ENCODE measurements at places on chromosomes 1 and 21.

DNA sequence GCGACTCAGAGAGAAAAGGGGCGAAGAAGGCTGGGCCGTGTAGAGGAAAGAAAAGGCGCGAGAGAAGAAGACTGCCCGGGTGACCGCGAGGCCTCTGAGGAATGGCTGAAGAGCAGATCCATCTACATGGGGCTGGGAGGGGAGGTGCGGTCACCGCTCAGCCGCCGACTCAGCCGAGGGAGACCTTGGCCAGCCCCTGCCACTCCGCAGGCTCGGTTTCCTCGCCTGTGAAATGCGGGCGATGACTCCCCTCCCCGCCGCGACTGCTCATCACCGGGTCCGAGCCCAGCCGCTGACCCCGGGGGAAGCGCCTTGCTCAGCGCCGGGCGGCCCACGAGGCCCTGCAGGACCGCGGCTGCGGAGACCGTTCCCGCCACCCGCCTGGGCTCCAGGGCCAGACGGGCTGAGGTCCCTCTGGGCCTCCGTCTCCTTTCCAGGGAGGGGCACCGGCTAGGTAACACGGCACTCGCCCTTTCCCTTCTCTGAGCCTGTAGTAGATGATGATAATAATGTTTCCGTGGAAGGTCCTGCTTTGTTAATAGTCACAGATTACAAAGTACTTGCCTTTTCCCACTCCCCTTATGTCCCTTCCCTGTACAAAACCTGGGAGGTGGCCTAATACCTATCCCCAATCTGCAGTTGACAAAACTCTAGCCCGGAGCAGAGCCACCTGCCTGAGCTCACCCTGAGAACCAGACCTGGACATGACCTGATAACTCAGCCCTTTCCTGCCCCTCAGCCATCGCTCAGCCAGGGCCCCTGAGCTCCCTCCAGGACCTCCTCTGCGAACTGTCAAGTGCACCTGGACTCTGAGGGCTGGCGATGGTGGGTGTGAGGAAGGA is 1.6 kb upstream of the BSND start:
- H3K4me1 ChIP-seq = peaks cover 13% of the 10 kb centered on the region
- H3K27me3 ChIP-seq = peaks cover 28% of the 10 kb centered on the region
- DNase-seq = peak; percentile 4
- peak overlapping the region; percentile 23 for H3K4me3 ChIP-seq
- no peaks in the 10 kb centered on the region for H3K36me3 ChIP-seq

DNA sequence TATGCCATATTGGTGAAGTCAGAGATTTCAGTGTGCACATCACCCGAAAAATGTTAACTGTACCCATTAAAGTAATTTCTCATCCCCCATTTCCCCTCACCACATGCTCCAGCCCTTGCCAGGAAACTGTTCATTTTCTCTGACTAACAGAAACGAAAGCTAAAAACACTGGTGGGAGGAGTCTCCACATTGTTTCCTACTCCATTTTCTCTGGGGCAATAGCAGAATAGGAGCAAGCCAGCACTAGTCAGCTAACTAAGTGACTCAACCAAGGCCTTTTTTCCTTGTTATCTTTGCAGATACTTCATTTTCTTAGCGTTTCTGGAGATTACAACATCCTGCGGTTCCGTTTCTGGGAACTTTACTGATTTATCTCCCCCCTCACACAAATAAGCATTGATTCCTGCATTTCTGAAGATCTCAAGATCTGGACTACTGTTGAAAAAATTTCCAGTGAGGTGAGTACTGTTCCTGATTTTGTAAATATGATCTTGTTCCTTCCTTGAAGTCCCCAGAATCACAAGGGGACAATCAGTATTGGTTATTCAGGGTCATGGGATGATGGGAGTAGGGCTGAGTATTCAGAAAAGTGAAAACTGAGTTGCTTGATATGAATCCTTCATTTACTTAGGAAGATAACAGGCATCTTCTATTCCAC is at the start of gene IFI16:
Gene IFI16, plus strand, starts transcription at position 204 of the 658 bp plus-strand sequence. CDS start 4,774 bp downstream, outside the sequence.
- no peaks in the 10 kb centered on the region for H3K27me3 ChIP-seq
- H3K4me1 ChIP-seq = peaks cover 62% of the 10 kb centered on the region
- peak within 1 kb of the TSS; percentile 94 for H3K4me3 ChIP-seq
- peaks cover 33% of the 10 kb centered on the region for H3K36me3 ChIP-seq
- H3K27ac ChIP-seq = peak within 1 kb of the TSS; percentile 97

DNA sequence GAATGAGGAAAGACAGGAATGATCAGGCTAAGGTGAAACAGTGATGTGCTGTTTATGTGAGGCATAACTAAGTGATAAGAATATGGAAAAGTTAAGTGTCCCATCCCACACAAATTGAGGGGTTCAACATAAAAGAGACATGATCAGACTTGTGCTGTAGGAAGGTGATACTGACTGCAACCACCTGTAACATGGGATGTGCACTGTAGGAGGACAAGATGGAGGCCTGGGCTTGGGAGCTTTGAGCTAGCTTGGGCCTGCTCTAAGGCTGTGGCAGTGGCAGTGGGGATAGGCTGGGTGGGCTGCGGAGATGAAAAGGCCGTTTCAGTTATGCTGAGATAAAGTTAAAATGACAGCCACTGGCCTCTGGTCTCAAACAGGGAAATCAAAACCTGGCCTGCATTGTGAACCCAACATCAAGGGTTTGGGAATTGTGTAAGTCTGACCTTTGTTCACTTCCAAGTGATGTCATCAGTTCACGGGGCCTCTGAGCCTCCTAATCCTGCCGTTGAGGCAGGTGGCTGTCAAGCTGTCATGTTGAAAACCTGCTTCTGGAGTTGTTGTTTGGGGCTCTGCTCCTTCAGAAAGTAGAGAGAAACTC is 61.2 kb upstream of the TENT5C start:
- H3K36me3 ChIP-seq = no peaks in the 10 kb centered on the region
- H3K4me3 ChIP-seq = no peak overlapping the region
- H3K4me1 ChIP-seq = no peaks in the 10 kb centered on the region
- DNase-seq = no peak

DNA sequence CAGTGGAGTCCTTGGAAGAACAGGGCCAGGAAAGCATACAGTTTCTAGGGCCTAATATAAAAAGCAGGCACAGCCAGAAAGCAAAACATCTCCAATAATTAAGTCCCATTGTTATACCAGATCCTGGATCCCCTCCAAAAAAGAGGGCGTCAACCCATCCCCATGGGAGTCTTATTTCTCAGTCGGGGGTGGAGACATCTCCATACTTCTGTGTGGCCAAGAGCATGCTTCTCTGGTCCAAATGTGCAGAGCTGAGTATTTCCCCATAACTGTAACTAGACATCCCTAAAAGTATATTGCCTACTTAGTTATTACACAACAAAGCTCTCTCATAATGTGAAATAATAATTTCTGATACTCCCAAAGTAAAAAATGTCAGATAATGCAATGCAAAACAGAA is 104.2 kb upstream of the SOX13 start:
- no peak for DNase-seq
- peaks cover 7% of the 10 kb centered on the region for H3K36me3 ChIP-seq
- no peak overlapping the region for H3K27ac ChIP-seq
- peaks cover 1% of the 10 kb centered on the region for H3K27me3 ChIP-seq
- H3K4me3 ChIP-seq = no peak overlapping the region
- H3K4me1 ChIP-seq = no peaks in the 10 kb centered on the region
